ENCODE measurements at places on chromosomes 5 and 9. TPM values are rescaled to one million over a fixed set of nuclear protein-coding genes. Genes with fewer than 3 reads are reported as not detected.

DNA sequence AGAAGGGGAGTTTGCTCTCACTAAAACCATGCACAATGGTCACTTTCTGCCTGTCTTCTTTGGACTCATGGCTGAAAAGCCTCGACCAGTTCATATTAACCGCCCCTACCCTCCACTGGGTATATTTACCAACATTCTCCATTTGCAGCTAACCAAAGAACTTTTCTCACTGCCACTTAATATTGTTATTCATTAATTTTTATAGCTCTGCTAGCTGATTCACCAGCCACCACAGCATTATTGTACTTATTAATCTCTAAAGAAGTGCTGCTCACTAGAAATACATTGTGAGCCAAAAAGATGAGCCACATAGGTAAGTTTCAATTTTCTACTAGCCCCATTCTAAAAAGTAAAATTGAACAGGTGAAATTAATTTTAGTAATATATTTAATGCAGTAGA, 33.4 kb upstream of the SMIM32 start:
- DNase-seq = no peak

DNA sequence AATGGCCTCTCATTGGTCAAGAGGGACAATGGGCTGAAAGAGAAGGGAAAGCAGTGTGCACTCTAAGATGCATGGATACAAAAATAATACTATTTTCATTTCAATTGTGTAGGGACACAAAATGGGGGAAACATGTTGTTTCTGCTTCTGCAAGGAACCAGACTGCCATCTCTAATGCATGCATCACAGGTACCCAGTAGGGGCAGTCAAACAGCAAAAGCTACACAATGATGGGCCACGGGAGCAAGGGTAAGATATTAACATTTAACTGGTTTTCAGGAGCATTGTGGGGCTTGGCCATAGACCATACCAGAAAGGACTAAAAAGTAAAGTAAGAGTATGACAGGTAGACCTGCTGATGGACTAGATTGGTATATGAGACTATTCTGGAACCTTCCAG, 535.8 kb downstream of the SPATA31D1 start:
- DNase-seq = no peak

- no peak for DNase-seq
These were observed 380.3 kb downstream of the SEMA5A start for GRCh38 chr5:9165546-9165945.

GRCh38 chr9:133913571-133914369, 78.4 kb downstream of the VAV2 start:
- no peak for DNase-seq

GRCh38 chr9:132241483-132241839, 79.6 kb downstream of the NTNG2 start:
- DNase-seq = no peak

DNA sequence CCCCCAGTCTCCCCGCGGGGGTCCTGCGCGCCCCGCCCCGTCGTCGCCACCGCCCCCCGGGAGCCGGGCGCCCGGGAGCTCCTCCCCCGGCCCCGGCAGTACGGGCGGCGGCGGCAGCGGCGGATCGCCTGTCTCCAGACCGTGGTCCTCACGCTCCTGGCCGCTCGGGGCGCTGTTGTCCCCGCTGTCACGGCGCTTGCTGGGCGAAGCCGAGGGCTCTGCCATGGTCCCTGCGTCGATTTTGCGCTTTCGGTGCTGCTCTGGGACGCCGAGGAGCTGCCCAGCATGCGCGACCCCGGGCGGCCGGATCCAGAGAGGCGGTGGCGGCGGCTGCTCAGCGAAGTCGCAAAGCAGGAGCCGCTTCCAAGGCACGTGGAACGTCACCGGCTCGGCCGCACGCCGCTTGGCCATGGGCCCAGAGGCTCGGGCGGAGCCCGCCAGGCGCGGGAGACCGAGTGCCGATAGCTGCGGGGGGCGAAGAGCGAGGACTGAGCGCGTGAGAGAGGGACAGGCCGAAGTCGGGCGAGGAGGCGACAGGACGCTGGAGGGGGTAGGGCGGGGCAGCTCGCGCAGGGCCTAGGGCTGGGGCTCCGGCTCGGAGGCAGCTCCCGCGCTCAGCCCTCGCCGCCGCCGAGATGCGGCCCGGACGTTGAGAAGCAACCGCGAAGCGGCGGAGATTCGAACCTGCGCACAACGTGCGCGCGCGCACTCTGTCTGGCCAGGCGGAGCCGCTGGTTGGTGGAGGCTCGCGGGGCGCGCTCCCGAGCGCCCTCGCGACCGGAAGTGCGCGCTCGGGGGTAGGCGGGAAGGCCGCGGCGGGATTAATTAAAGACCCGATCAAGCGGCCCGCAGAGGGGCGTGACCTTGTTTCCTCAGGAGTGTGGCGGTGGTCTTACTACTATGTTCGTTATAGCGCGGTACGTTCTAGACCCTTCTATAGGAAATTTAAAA, at the start of gene C9orf40:
C9orf40 (minus strand) TSS at position 712 of the 951 bp plus-strand sequence; CDS start at position 411, 301 bp downstream.
- DNase-seq = peak; percentile 85

DNA sequence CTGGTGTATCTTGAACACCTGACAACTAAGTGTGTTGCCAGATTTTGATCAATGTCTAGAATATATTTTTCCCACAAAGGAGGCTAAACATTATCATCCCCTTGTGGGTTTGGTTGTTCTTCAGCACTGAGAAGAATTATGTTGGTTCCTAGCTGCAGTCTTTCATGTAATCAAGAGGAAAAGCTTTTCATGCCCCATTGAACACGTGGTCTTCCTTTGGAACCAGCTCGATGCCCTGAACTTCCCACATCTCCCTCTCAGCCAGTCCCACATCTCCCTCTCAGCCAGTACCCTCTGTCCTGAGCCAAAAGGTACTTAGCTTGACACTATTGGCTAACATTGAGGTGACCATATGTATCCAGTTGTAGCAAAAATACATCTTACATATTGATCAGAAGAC, 36.7 kb upstream of the ZSWIM6 start:
- DNase-seq = no peak

DNA sequence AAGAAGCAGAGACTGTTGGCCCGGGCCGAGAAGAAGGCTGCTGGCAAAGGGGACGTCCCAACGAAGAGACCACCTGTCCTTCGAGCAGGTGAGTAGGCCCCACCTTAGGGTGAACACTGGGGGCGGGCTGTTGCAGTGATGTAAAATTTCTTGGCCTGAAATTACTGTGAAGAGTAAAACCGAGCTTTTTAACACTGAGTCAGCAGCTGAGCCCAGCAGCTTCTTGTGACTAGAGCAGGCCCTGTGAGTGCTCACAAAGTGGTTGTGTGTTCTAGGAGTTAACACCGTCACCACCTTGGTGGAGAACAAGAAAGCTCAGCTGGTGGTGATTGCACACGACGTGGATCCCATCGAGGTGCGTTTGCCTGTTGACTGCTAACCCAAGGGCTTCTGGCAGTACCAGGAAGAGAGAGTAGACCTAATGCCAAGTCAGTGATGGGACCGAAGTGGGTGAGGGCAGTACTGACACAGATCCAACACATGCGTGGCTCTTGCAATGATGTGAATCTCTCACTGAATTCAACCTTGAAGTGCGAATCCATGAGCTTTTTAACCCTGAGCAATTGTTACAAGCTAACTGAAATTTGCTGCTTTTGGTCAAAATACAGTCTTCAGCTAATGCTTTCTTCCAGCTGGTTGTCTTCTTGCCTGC, 2.1 kb downstream of the RPL7A start:
- no peak for DNase-seq

- DNase-seq = no peak
These were observed 15.1 kb upstream of the POMT1 start for GRCh38 chr9:131487621-131488031.

GRCh38 chr9:2874001-2874750, 30.3 kb upstream of the PUM3 start:
- DNase-seq = no peak

- DNase-seq = no peak
These were observed 148.1 kb upstream of the MPDZ start for GRCh38 chr9:13427587-13427986.

DNA sequence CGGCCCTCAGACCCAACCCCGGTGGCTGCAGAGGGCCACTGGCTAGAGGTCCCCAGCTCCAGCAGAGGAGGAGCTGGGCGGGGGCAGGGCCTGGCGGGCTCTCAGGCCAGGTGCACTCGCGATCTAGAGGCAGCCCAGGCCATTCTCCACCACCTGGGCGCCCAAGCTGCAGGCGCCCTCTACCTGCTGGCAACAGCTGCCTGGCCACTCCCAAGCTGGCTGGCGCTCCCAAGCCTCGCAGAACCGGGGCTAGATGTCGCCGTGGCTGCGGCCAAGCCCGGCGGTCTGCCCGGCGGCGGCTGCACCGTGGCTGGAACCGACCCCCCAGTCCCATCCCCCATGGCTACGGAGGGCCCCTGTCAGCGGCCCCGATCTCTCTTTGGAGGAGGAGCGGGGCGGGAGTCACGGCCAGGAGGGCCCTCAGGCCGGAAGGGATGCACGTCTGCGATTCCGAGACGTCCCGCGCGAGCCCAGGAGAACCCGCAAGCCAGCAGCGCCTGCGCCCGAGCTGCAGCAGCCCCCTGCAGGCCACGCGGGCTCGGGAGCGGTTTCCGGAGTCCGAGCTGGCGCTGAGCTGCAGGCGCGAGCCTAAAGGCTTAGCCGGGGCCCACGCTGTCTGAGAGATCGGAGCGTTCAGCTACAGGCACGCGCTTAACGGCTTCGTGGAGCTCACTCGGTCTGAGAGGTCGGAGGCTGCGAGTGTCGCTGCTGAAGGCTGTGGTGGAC, 44.3 kb upstream of the BICD2 start:
- peak; percentile 65 for DNase-seq

DNA sequence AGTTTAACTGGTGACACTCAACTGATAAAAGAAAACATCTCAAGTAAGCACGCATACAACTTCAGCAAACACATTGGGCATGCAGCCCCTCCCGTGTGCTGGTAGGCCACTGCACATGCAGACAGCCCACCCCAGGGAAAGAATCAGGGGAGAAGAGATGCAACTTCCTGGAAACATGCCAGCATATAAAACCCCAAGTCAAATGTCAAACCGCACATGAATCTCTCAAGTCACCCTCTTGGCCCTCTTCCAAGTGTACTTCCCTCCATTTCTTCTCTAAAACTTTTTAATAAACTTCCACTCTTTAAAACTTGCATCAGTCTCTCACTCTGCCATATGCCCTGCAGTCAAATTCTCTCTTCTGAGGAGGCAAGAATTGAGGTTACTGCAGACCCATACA, 732.7 kb downstream of the SEMA5A start:
- no peak for DNase-seq

DNA sequence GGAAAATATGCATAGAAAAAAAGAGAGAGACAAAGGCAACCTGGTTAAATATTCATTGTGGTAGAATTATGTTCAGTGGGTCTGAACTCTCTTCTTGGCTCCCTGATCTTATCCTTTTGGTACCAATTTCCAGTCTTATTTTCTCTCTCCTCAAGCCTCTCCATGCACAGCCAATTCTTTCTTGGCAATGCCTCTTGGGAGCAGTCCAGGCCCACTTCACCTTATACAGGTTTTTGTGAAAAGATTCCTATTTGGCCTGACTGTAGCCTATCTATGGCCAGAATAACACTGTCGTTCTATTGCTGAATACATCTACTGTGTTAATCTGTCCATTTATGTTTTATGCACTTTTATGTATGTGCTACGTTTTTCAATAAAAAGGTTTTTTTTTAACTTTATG, 2.7 kb downstream of the ELOVL7 start:
- DNase-seq = no peak

GRCh38 chr9:136671254-136671614, 8.5 kb downstream of the EGFL7 start:
- DNase-seq = no peak

GRCh38 chr5:34957857-34958690, 28.7 kb downstream of the DNAJC21 start:
- no peak for DNase-seq

GRCh38 chr5:135212361-135213026, 178.5 kb upstream of the PITX1 start:
- DNase-seq = no peak

- DNase-seq = no peak
These were observed 230.4 kb downstream of the DOCK8 start for GRCh38 chr9:445033-445432.

Gene UGT3A1
- total RNA-seq = not detected

Gene AQP3
- total RNA-seq = 8.7 TPM

Gene MORN5
- total RNA-seq = not detected

Gene STPG3
- 0.28 TPM for total RNA-seq

Gene FBXL17
- 6.9 TPM for total RNA-seq

Gene FOXI1
- not detected for total RNA-seq

Gene SSBP2
- total RNA-seq = 10.4 TPM

All from CD8-positive, alpha-beta memory T cell (primary cell).